Adrenal gland (tissue), 19 donors: ENCODE measurements at places on chromosomes 12 and 14. TPM values are rescaled to one million over a fixed set of nuclear protein-coding genes. Genes with fewer than 3 reads are reported as not detected.

GRCh38 chr14:64771161-64771560, 66.9 kb downstream of the PLEKHG3 start:
- DNase-seq = no peak

GRCh38 chr14:73722581-73722980, 8.4 kb upstream of the PNMA1 start:
- DNase-seq = peak; percentile 55

DNA sequence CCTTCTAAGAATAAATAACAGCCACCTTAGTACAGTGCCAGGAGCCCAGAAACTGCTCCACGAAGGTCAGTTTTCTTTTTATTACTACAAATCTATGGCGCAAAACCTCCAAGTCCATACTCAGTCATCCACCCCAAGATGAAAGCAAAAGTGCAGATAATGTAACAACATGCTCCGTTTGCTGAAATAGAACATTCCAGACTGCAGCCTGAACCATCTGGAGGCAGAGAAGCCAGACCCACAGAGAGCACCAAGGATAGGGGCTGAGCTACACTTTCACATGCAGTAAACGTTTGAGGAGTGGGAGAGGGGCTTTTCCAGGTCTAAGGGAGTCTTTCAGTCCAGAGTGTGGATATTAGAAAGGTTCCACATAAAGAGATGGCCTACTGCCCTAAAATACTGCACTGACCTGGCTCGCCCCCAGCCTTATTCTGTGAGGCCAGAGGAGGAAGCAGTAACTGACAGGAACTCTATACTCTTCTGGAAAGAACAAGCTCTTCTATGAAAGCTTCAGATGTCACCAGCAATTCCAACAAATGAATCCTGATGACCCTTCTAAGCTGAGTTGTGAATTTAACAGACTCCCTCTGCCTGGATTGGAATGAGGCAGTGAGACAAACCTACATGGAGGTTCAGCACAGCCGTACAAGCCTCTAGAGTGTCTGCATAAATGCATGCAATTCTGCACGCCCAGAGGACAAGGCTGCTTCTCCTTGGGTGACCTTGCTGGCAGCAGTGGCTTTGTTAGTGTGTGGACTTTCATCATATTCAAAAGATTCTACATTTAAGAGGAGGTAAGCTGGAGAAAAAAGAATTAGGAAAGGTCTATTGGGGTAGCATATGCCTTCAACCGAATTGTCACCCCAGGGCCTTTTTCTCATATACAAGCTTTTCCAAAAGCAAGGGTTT, 153.9 kb upstream of the EGLN3 start:
- no peak for DNase-seq

DNA sequence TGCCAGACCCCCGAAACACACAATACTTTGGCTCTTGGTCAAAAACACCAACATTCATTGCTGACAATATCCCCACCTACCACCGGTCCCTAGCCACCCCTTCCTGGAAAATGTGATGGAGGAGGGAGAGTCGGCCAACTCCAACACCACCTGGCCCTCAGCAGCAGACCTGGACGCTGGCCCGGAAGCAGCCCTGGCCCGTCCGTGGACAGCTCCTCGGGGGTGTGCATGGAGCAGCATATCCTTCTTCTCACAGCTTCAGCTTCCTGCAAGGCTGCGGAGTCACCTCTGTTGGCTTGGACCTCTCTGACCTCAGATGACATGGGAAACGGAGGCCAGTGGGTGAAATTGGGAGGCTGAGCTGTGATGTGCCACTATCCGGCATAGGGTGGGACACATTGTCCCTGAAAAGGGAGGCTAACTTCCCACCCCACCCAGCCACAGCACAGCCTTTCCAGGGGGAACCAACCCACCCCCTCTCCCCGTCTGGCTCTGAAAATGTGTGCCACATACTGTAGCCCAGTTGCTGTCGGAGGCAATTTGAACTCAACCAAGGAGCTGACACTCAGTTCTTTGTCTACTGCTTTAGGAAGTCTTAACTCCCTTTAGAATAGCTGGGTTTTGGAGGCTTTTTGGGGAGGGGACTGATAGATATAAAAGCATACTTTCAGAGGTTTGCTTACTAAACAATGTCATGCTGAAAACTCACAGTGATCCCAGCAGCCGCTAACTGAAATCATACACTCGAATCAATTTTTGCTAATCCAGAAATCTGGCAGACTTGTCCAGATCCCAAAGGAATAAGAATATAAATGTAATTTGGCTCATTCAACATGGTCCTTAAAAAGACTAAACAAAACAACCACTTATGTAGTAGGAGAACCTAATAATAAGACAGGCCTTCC, 43.1 kb upstream of the LTA4H start:
- DNase-seq = peak; percentile 32

GRCh38 chr14:38291681-38292467, 36.0 kb upstream of the CLEC14A start:
- DNase-seq = no peak

DNA sequence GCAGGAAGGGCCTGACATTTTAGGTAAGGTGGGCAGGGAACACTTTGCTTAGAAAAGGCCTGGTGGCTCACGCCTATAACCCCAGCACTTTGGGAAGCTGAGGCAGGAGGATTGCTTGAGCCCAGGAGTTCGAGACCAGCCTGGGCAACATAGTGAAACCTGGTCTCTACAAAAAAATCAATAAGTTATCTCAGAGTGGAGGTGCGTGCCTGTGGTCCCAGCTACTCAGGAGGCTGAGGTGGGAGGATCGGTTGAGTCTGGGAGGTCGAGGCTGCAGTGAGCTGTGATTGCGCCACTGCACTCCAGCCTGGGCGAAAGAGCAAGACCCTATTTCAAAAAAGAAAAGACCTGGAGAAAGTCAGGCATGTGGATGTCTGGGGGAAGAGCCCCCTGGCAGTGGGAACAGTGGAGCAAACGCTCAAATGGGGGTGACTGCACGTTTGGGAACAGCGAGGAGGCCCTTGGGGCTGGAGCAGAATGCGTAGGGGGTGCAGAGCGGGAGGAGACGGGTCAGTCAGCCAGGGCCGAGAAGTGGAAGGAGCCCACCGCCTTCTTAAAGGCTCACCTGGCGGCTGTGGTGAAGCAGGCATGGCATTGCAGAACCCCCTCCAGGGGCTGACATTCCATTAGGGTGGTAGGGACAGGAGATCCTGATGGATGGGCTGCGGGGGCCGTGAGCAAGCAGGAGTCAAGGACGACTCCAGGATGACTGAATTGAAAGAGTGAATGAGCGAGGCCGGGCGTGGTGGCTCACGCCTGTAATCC, 6.2 kb upstream of the KIF26A start:
- no peak for DNase-seq

GRCh38 chr14:103206023-103206481, 82.8 kb downstream of the TNFAIP2 start:
- DNase-seq = peak; percentile 26

DNA sequence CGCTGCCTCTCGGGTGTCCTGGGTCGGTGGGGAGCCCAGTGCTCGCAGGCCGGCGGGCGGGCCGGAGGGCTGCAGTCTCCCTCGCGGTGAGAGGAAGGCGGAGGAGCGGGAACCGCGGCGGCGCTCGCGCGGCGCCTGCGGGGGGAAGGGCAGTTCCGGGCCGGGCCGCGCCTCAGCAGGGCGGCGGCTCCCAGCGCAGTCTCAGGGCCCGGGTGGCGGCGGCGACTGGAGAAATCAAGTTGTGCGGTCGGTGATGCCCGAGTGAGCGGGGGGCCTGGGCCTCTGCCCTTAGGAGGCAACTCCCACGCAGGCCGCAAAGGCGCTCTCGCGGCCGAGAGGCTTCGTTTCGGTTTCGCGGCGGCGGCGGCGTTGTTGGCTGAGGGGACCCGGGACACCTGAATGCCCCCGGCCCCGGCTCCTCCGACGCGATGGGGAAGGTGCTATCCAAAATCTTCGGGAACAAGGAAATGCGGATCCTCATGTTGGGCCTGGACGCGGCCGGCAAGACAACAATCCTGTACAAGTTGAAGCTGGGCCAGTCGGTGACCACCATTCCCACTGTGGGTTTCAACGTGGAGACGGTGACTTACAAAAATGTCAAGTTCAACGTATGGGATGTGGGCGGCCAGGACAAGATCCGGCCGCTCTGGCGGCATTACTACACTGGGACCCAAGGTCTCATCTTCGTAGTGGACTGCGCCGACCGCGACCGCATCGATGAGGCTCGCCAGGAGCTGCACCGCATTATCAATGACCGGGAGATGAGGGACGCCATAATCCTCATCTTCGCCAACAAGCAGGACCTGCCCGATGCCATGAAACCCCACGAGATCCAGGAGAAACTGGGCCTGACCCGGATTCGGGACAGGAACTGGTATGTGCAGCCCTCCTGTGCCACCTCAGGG, 679 bp downstream of the ARF6 start:
- peak; percentile 68 for DNase-seq

DNA sequence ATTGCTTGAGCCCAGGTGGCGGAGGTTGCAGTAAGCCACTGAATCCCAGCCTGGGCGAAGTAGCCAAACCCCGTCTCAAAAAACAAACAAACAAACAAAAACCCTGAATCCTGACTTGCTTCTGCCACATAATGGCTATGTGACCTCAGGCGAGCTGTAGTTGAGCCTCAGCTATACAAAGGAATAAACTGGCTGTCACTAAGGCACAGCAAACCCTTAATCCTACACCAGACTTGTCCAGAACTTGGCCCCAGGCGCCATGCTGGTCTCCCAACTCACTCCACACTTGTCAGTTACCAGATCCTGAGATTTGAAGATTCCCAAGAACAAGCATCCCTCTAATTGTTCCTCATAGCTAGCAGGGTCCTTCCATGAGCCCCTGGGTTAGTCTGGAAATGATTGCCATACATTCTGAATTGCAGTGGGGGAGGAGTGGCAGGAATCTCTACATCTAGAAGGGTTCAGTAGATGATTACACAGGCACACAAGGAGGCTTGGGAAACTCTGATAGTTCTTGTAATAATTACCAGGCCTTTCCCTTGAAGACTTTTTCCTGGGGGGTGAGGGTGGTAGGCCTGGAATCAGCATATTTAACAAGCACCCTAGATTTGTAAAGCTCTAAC, 9.9 kb downstream of the MAP3K12 start:
- no peak for DNase-seq

- no peak for DNase-seq
Measured at GRCh38 chr12:4824380-4824779, 85.3 kb upstream of the KCNA1 start.

DNA sequence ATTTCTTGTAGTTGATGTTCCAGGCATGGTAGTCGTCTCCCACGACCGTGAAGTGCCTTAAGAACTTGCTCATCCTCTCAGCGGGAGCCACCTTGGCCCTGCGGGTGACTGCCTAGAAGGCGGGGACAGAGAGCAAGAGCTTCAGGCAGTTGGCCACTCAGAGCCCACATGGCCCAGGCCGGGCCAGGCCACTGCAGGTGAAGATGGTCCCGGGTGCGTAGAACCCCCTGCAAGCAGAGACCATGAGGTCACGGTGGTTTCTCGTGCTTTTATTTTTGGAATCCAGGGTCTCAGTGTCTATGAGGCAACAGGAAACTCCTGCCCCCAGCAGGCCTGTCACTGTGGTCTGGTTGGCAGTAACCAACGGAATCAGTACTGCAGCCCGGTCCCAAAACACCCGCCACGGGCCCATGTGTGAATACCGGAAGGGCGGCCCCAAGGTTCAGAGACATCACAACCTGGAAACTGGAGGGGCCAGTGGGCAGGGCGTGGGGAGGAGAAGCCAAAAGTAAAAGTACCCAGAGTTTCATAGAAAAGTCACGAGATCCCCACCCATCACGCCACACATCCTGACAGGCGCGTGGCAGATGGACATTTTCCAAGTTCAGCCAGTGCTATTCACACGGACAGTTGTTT, 27.5 kb downstream of the HVCN1 start:
- DNase-seq = peak; percentile 23

- no peak for DNase-seq
Measured at GRCh38 chr12:31915446-31915845, 43.8 kb upstream of the RESF1 start.

GRCh38 chr12:19387161-19387560, 52.1 kb upstream of the AEBP2 start:
- DNase-seq = no peak

- DNase-seq = no peak
Measured at GRCh38 chr14:94545131-94545841, 16.0 kb upstream of the SERPINA4 start.

GRCh38 chr12:59388694-59389093, 207.1 kb upstream of the SLC16A7 start:
- no peak for DNase-seq

DNA sequence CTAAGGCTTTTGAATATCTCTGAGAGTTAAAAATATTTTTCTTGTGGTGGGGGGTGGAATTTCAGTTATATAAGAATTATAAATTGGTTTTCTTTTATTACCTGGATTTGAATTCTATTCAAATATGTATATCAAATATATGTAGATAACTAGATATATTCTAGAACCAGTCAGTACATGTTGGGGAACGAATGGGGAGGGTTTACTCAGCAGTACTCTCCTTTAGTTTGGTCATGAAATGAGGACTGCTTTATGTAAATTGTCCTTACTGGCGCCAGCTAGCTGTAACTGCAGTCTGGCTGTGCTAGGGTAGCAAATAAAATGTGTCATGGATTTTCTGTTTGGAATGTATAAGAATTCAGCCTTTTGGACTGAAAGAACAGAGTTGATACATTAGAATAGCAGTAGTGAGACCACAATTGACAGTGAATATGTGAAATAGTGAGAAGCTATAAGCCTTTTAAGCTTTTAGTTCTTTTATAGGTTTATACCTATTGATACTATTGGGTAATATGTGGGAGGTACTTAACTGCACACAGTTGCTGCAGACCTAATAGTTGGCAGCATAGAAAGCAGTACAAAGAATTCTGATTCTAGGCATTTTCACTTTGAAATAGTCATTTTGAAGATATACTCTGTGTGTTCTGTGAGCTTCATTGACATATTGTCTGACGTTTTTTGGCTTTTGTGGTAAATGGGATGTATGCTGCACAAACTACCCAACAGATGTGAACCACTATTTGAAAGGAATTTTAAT, 29.0 kb downstream of the ATF7IP start:
- DNase-seq = no peak

- no peak for DNase-seq
Measured at GRCh38 chr12:117646520-117646919, 285.1 kb upstream of the NOS1 start.

- DNase-seq = no peak
Measured at GRCh38 chr12:130568501-130568900, 147.6 kb downstream of the RIMBP2 start.

GRCh38 chr12:92571844-92572543, 130.8 kb upstream of the PLEKHG7 start:
- DNase-seq = no peak

The PMCH gene
- not detected for total RNA-seq

The SLC5A8 gene
- total RNA-seq = 8.3 TPM

The PLEKHH1 gene
- 8.3 TPM for total RNA-seq

The PZP gene
- total RNA-seq = 0.08 TPM

The JAG2 gene
- total RNA-seq = 5.6 TPM

The KRT82 gene
- not detected for total RNA-seq

The PLCZ1 gene
- total RNA-seq = not detected

The KRT77 gene
- total RNA-seq = not detected

The KIF26A gene
- total RNA-seq = 23.9 TPM

The GPR135 gene
- 4.3 TPM for total RNA-seq

The RAPGEF3 gene
- total RNA-seq = 2.4 TPM

The RNF212B gene
- total RNA-seq = not detected

The RPGRIP1 gene
- total RNA-seq = 0.11 TPM

The PRB4 gene
- not detected for total RNA-seq
